ENCODE measurements at places on chromosomes 11 and 22. TPM values are rescaled to one million over a fixed set of nuclear protein-coding genes. Genes with fewer than 3 reads are reported as not detected.
A peak's percentile ranks its signal among the peaks of the same experiment; 100 is the strongest.

Gene TRIM21
- 11.0 TPM for polyA plus RNA-seq

DNA sequence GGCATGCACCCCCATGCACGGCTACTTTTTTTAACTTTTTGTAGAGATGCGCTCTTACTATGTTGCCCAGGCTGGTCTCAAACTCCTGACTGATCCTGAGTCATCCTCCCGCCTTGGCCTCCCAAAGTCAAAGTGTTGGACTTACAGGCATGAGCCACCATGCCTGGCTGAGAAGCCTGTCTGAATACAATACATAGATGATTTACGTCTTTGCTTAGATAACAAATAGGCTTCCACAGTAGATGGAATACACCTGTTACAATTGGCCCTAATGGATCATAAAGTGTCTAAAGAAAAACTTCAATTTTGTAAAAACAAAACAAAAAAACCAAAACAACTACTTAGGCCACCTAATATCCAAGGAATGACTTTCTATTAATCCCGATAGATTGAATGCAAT lies 13.0 kb upstream of the CLTCL1 start:
- no peak for DNase-seq

DNA sequence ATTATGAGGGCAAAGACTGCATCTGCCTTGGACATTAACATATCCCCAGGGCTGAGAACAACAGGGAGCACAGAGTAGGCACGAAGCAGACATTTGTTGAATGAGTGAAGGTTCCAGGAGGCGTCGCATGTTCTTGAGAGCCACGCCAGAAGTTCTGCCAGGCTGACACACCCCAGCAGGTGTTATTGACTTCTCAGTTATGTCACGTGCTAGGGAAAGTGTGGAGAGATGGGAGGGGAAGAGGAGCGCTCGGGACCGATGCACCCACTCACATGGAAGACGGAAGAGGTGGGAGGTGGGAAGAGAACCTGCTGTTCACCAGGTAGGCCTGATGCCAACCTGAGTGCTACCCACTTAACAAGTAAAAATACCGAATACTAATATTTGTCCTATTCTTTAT lies 232.8 kb downstream of the LARGE1 start:
- DNase-seq: no peak

DNA sequence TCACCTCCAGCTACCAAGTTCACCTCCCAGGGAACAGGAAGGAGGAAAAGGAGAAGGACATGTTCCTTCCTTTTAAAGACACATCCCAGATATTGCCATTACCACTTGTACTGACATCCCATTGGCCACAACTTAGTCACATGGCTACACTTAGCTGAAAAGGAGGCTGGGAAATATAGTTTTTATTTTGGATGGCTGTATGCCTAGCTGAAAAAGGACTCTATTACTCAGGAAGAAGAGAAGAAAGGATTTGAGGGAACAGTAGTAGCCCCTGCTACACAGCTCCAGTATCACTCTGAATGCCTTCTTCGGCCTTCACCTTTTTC lies 2.1 kb upstream of the APOA5 start:
- DNase-seq: peak; percentile 27

DNA sequence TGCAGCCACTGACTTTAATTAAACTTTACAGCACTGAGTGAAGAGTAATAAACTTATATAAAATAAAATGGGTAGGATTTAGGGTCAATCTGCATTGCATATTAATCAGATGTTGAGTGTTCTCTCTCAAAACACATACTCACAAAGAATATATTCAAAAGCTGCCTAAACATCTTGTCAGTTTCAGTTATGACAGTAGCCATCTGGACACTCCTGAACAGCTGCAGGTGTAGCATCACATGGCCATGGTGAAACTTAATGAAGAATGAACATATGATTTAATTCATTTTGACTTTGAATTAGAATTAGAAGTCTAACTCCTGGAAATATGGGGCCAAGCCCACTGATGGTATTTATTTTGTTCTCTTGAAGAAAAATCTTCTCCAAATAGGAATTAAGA lies 684.3 kb upstream of the RAG2 start:
- DNase-seq: no peak

GRCh38 chr11:122661182-122661945 lies 5.8 kb downstream of the UBASH3B start:
- DNase-seq: no peak

GRCh38 chr11:132992838-132993631 lies 539.3 kb downstream of the OPCML start:
- peak; percentile 63 for DNase-seq

DNA sequence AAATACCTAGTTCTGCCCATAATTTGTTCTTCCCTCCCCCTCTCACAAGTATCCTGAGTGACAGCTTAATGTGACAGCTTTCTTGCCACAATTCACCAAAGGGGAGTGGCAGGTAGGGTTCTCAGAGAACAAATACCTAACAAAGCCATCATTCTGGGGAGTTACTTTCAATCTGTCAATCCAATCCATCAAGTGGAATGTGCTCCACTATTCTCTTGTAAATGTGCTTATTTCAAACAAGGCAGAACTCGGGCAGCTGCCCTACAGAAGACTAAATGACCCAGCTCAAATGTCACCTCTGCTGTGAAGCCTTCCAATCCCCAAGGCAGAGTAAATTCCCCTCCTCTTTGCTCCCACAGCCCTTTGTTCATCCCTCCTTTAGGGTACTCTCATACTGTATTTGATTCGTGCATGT lies 27.8 kb downstream of the LGR4 start:
- no peak for DNase-seq

Gene RIBC2
- polyA plus RNA-seq: not detected

DNA sequence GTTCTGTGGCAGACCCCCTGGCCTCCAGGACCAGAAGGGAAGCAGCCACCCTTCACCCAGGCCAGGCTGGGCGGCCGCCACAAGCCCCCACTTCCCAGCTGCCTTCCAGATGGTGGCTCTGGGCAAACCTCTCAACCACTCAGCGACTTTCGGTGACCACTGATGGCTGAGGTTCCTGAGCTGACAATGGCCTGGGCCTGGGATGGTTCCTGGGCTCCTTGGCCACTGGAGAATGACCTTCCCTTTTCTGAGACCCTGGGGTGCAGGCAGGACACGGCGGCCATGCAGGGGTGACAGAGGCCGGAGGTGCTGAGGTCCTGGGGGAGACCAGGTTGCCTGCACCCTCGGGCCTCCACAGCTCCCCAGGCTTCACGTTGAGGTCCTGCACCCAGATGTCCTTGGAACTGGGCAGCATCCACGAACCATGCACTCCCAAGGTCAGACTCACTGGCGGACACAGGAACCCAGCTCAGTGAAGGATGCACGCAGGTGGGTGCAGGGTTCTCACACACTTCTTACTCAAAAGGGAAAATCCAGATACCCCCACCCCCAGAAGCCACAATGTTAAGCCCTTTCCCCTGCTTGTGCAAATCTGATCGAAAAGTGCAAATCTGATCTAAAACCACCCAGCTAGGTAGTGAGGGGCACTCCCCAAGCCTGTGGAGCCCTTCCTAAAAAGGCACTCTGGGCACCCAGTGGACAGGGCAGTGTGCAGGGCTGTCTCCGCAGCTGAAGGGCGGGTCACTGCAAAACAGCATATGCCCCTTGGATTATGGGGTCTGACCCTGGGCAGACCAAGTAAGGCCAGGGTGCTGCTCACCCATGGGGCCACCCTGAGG lies 13.9 kb upstream of the PHLDA2 start:
- DNase-seq: peak; percentile 33

DNA sequence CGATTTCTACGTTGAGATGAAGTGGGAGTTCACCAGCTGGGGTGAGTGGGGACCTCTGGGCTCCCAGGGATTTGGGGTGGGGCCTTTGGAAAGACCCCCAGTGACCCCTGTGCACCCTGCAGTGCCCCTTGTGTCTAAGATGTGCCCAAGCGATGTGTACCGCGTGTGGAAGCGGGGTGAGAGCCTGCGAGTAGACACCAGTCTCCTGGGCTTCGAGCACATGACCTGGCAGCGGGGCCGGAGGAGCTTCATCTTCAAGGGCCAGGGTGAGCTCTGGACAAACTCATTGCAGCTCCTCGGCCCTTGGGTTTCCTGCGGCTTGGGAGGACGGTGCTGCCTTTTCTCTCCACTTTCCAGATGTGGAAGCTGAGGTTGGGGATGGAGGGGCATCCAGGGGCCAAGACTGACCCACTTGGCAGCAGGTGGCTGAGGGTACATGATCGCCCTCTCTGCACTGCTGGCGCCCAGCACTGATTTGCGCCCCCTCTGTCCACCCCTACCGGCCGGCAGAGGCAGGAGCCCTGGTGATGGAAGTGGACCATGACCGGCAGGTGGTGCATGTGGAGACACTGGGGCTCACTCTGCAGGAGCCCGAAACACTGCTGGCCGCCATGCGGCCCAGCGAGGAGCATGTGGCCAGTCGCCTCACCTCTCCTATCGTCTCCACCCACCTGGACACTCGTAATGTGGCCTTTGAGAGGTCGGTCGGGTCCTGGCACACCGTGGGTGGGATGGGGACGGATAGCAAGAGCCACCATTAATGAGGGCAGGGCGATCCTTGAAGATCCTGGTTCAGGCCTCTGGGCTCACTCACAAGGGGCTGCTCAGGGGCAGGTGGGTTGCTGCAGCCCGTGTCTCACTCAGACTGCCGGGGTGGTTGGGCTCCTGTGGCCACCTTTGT lies 2.6 kb downstream of the ANKRD13D start:
- no peak for DNase-seq

DNA sequence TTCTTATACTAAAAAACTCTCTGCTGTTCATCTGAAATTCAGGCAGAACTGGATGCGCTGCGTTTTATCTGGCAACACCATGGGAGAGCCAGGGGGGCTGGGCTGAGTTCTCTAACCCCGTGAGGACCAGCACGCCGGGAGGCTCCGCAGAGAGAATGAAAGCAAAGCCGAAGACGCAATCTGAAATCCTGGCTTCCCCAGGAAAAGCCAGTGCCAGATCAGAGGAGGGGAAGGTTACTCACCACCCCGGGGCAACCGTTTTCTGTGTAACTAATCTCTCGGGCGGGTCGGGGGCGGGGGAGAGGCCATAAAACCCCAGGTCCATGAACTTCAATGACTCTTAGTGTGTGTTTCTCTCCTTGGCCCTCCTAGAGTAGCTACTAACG lies 99.4 kb downstream of the SHANK2 start:
- no peak for DNase-seq

DNA sequence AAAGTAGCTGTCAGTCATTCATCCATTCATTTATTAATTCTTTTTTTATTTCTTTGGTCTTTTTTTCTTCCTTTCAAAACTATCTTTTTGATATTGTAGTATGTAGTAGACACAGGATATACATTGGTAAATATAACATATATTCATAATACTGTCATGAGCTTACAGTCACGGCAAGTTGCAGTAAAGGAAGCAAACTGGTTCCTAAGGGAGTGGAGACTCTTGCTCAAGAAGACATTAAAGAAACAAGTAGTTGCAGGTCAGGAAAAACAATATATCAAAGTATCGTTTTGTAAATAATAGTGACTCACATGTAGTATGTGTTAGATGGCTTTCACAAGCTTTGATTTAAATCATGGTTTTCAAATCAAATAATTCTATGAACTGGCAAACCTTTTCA lies 7.5 kb downstream of the OR5AR1 start:
- no peak for DNase-seq

- peak; percentile 91 for DNase-seq
These were observed 37.2 kb downstream of the MUC5B start for GRCh38 chr11:1260023-1260501.

Gene KRTAP5-9
- not detected for polyA plus RNA-seq

Gene PIK3IP1
- 11.3 TPM for polyA plus RNA-seq

- DNase-seq: no peak
These were observed 1191.7 kb downstream of the TBC1D22A start for GRCh38 chr22:47954107-47954506.

- no peak for DNase-seq
These were observed 769.6 kb downstream of the NTM start for GRCh38 chr11:132140056-132140455.

GRCh38 chr11:80613655-80614054 lies 1172.8 kb upstream of the TENM4 start:
- peak; percentile 10 for DNase-seq

DNA sequence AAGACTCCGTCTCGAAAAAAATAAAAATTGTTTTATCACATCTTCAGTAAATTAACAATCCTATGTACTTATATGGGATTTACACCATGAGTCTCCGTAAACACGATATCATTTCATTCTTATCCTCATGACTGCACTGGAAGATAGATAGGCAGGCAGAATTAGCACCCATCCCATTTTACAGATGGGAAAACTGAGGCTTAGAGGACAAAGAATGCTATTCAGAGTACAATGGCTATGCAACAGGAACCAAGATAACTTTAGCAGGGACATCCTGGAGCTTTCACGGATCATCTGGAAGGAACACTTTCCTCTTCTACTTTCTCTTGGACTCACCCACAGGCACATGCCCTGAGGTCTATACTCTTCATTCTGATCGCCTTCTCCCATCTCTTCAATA lies 14.6 kb upstream of the SGSM1 start:
- DNase-seq: no peak

Gene ELMOD1
- polyA plus RNA-seq: not detected

DNA sequence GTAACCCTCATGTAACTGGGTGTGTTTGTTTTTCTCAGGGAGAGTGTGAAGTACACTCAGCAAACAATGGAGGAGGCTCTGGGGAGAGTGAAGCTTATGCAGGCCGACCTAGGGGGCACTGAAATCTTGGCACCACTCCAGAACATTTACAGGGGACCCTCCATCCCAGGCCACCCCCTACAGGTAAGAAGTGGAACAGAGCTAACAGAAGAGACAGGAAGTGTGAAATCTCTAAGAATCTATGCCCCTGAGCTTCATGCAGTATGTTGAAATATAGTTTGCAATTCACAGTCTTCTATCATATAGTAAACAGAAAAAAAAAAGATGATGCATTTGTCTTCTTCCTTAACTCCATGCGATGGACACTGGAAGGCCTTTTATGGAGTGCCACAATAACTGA lies 8.4 kb downstream of the VWA5A start:
- DNase-seq: peak; percentile 27

Gene RFPL2
- polyA plus RNA-seq: 0.05 TPM

Gene LMNTD2
- 2.4 TPM for polyA plus RNA-seq

Gene KCNK7
- 0.34 TPM for polyA plus RNA-seq

Gene DDI1
- not detected for polyA plus RNA-seq

Gene SWAP70
- 10.6 TPM for polyA plus RNA-seq

DNA sequence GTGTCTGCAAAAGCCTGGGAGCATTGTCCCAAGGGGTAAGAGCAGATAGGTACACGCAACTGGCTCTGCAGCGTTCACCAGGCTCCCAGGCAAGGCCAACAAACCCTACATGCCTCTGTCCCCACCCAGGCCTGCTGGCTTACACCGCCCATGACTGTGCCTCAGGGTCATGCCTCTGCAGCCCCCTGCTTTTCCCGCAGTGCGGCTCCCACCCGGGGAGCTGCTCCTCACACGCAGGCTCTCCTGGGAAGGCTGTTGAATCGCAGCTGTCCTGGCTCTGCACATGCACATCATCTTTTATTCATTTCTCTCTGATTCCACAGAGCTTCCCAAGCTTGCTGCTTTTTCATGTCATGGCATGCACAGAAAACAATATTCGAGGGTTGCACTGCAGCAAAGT lies 29.2 kb upstream of the B3GAT1 start:
- DNase-seq: no peak
